Panc1 (cell line): ENCODE measurements at places on chromosomes 5 and 9. TPM values are rescaled to one million over a fixed set of nuclear protein-coding genes. Genes with fewer than 3 reads are reported as not detected.

GRCh38 chr9:71746758-71747125, 21.6 kb downstream of the CEMIP2 start:
- no peak for DNase-seq
- no peak overlapping the region for H3K4me3 ChIP-seq
- no peak overlapping the region for H3K27ac ChIP-seq

GRCh38 chr5:160467555-160468362, 46.1 kb downstream of the PTTG1 start:
- DNase-seq = peak; percentile 70
- H3K27me3 ChIP-seq = no peaks in the 10 kb centered on the region
- peaks cover 54% of the 10 kb centered on the region for H3K4me1 ChIP-seq
- H3K27ac ChIP-seq = peak overlapping the region; percentile 94
- no peaks in the 10 kb centered on the region for H3K36me3 ChIP-seq

- H3K4me3 ChIP-seq = no peak overlapping the region
- H3K4me1 ChIP-seq = no peaks in the 10 kb centered on the region
- no peaks in the 10 kb centered on the region for H3K27me3 ChIP-seq
- no peaks in the 10 kb centered on the region for H3K36me3 ChIP-seq
These were observed 655 bp downstream of the GRIN1 start for GRCh38 chr9:137139468-137140150.

DNA sequence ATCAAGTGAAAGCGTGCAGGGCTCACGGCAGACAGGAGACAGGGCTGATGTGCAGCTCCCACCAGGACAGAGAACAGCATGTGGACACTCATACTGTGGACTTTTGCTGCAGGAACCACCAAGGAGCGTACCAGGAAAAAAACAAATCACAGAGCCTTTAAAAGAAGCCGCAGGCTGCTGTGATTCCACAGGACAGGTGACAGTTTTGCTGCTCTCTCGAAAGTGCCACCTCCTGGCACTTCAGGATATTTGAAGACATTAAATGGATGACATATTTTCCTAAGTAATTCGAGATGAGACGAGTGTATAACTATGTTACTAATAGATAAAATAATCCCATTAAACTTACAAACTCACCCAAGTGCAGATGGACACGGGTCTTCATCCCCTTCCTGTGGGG, 29.3 kb downstream of the ZDHHC11 start:
- no peaks in the 10 kb centered on the region for H3K27me3 ChIP-seq
- no peaks in the 10 kb centered on the region for H3K4me1 ChIP-seq
- no peak for DNase-seq
- H3K36me3 ChIP-seq = no peaks in the 10 kb centered on the region

- no peak for DNase-seq
- no peaks in the 10 kb centered on the region for H3K36me3 ChIP-seq
- H3K27me3 ChIP-seq = no peaks in the 10 kb centered on the region
- no peaks in the 10 kb centered on the region for H3K4me1 ChIP-seq
These were observed 30.1 kb downstream of the TUSC1 start for GRCh38 chr9:25648116-25648515.

- DNase-seq = no peak
- H3K4me3 ChIP-seq = peak overlapping the region; percentile 6; the same call in 1 of the 2 replicates
- peaks cover 46% of the 10 kb centered on the region for H3K4me1 ChIP-seq
- peak overlapping the region; percentile 86 for H3K27ac ChIP-seq
- H3K27me3 ChIP-seq = no peaks in the 10 kb centered on the region
These were observed 41.0 kb upstream of the SLC12A7 start for GRCh38 chr5:1152771-1153282.

DNA sequence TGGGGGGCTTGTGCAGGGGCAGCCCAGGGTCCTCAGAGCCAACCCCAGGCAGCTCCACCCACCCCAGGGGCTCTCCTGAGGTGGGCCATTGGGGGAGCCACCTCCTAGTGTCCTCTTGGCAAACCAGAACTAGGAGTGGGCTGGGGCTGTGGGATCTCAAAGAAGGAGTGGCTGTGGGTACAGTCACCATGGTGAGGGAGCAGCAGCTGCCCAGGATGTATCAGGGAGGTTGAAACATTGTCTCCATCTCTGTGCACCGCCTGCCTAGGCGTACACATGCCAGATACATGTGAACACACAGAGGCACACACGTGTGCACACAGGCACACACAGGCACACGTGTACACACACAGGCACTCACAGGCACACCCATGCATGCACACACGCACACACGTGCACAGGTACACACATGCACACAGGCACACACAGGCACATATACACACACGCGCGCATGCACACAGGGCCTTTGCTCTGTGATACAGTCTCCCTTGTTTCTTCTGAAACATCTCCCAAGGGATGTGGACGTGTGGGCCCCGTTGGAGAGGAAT, 10.7 kb downstream of the LCN12 start:
- H3K4me3 ChIP-seq = no peak overlapping the region
- no peak for DNase-seq
- no peak overlapping the region for H3K27ac ChIP-seq
- no peaks in the 10 kb centered on the region for H3K27me3 ChIP-seq
- peaks cover 5% of the 10 kb centered on the region; the same call in 1 of the 2 replicates for H3K4me1 ChIP-seq
- H3K36me3 ChIP-seq = no peaks in the 10 kb centered on the region

GRCh38 chr5:10761933-10762775, 1.1 kb upstream of the DAP start:
- peak overlapping the region; percentile 64 for H3K4me3 ChIP-seq
- no peaks in the 10 kb centered on the region for H3K27me3 ChIP-seq
- peak overlapping the region; percentile 86 for H3K27ac ChIP-seq
- no peak for DNase-seq
- H3K36me3 ChIP-seq = no peaks in the 10 kb centered on the region; the same call in 1 of the 2 replicates

DNA sequence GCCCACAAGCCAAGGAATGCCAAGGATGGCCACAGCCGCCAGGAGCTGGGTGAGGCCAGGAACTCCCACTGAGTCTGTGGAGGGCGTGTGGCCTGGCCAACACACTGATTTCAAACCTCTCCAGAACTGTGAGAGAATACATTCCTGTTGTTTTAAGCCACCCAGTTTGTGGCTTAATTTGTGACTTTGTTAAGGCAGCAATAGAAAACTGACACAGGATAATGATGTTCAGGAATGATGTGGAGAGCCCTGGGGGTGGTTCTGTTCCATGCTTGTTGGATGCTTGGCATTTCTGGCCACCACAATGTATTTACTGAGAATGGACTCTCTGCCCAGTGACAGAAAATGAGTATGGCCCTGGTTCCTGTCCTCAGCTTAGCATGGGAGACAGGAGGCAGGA, 82.8 kb downstream of the DAP start:
- DNase-seq = no peak
- no peaks in the 10 kb centered on the region for H3K4me1 ChIP-seq
- H3K36me3 ChIP-seq = no peaks in the 10 kb centered on the region
- H3K27me3 ChIP-seq = no peaks in the 10 kb centered on the region

GRCh38 chr5:51669095-51669494, 285.8 kb downstream of the ISL1 start:
- no peak for DNase-seq
- no peak overlapping the region for H3K4me3 ChIP-seq
- no peaks in the 10 kb centered on the region for H3K4me1 ChIP-seq
- H3K27ac ChIP-seq = no peak overlapping the region

DNA sequence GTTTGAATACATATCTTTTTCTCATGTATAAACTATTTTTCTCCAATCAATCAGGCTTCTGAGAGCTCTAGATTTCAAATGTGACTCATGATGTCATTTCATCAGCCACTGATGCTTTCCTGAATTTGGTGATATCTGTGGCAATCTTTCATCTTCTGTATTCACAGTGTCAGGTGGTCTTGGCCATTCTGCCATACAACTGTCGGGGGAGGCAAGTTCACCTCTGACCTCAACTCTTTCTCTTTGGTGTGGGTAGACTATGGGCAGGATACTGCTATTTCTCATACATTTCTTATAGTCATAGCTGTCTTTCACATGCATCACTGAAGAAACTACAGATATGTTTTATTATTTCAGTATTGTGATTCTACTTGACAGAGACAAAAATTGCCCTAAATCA, 414.1 kb upstream of the MEF2C start:
- H3K27ac ChIP-seq = no peak overlapping the region
- H3K4me1 ChIP-seq = no peaks in the 10 kb centered on the region
- no peak overlapping the region for H3K4me3 ChIP-seq
- no peaks in the 10 kb centered on the region for H3K36me3 ChIP-seq

DNA sequence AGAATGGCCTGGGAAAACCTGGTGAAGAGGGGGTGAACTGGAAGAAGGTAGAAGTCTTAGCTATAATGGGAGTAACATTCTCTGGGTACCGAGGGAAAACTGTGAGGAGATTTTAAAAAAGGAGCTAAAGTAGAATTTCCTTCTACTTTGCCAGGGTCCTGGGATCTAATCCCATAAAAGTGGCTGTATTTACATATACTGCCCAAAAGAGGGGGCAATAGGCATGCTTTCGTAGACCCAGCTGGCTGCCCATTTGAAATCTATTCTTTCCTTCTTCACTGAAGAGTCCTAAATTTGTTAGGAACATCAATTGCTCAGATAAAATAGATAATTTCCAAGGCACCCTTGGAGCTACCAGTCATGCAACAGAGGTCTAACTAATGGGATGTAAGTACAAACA, 159.2 kb downstream of the CDC42SE2 start:
- no peaks in the 10 kb centered on the region for H3K27me3 ChIP-seq
- peaks cover 13% of the 10 kb centered on the region for H3K36me3 ChIP-seq
- no peak for DNase-seq
- H3K4me3 ChIP-seq = no peak overlapping the region

- no peak overlapping the region for H3K4me3 ChIP-seq
- H3K27me3 ChIP-seq = no peaks in the 10 kb centered on the region
- no peak for DNase-seq
- H3K36me3 ChIP-seq = peaks cover 19% of the 10 kb centered on the region; the same call in 1 of the 2 replicates
- no peaks in the 10 kb centered on the region for H3K4me1 ChIP-seq
These were observed 23.2 kb downstream of the RAD23B start for GRCh38 chr9:107306308-107306707.

DNA sequence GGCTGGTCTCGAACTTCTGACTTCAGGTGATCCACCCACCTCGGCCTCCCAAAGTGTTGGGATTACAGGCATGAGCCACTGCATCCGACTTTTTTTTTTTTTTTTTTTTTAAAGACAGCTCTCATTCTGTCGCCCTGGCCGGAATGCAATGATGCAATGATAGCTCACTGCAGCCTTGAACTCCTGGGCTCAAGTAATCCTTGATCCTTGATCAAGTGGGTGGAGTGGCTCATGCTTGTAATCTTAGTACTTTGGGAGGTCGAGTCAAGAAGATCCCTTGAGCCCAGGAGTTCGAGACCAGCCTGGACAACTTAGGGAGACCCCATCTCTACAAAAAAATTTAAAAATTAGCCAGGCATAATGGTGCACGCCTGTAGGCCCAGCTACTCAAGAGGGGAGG, 8.1 kb downstream of the SEC24A start:
- no peak overlapping the region for H3K27ac ChIP-seq
- no peaks in the 10 kb centered on the region for H3K4me1 ChIP-seq
- H3K27me3 ChIP-seq = no peaks in the 10 kb centered on the region
- no peaks in the 10 kb centered on the region; the same call in 1 of the 2 replicates for H3K36me3 ChIP-seq
- no peak overlapping the region for H3K4me3 ChIP-seq

GRCh38 chr5:53183880-53184279, 74.3 kb upstream of the MOCS2 start:
- H3K36me3 ChIP-seq = no peaks in the 10 kb centered on the region
- DNase-seq = no peak
- H3K4me3 ChIP-seq = no peak overlapping the region
- H3K27me3 ChIP-seq = no peaks in the 10 kb centered on the region

DNA sequence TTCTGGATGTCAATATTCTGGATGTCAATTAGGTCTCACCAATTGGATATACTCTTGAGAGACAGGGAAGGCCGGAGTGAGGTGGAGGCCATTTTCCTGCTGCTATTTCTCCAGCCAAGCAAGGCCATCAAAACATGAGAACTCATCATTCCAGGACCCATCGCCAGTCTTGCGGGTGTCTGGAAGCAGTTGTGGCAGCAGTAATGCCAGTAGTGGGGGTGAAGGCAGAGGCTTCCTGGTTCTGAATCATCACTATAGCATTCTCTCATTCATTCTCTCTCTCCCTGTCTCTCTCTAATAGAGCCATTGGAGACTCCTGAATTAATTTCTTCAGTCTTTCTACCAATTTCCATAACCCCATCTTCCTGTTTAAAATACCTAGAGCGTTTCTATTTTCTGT, 71.8 kb downstream of the EGFLAM start:
- H3K4me1 ChIP-seq = no peaks in the 10 kb centered on the region
- no peak overlapping the region for H3K4me3 ChIP-seq
- no peaks in the 10 kb centered on the region for H3K27me3 ChIP-seq
- H3K36me3 ChIP-seq = no peaks in the 10 kb centered on the region

- H3K4me1 ChIP-seq = no peaks in the 10 kb centered on the region
- H3K27ac ChIP-seq = no peak overlapping the region
- no peaks in the 10 kb centered on the region for H3K36me3 ChIP-seq
These were observed 259.2 kb downstream of the PDZD2 start for GRCh38 chr5:31898036-31898632.

GRCh38 chr5:175617447-175617846, 40.4 kb upstream of the HRH2 start:
- DNase-seq = no peak
- no peak overlapping the region for H3K4me3 ChIP-seq
- no peak overlapping the region for H3K27ac ChIP-seq
- no peaks in the 10 kb centered on the region for H3K27me3 ChIP-seq

DNA sequence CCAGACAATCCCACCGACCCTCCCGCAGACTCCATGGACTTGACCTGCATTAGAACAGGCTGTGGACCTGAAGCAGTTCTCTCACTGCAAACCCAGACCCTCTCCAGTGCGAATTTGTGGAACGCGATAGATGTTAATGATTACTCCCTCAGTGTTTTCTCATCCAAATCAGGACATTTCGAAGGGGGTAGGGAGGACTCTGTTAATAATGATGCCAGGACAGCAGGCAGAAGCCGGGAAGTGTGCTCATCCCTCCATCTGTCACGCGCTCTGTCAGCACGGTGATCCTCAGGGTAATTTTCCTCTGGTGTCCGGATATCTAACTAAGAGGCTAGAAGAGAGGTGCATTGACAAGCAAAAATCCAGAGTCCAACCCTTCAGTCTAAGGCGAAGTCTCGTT, 18.8 kb downstream of the RAPGEF1 start:
- H3K36me3 ChIP-seq = no peaks in the 10 kb centered on the region
- DNase-seq = no peak
- peaks cover 9% of the 10 kb centered on the region; the same call in 1 of the 2 replicates for H3K4me1 ChIP-seq
- no peak overlapping the region for H3K4me3 ChIP-seq
- H3K27ac ChIP-seq = no peak overlapping the region

The LCN2 gene
- total RNA-seq = 1.0 TPM

The PRLR gene
- total RNA-seq = 0.46 TPM

The PROB1 gene
- 2.3 TPM for total RNA-seq

The OR13C8 gene
- total RNA-seq = not detected

The IRX1 gene
- total RNA-seq = not detected

The PRSS3 gene
- 1.0 TPM for total RNA-seq

The DPYSL3 gene
- 1.1 TPM for total RNA-seq

The TRAF2 gene
- 48.7 TPM for total RNA-seq

The ASPN gene
- total RNA-seq = not detected
